ENCODE measurements at places on chromosomes 2 and 18.
A peak's percentile ranks its signal among the peaks of the same experiment; 100 is the strongest.

- DNase-seq = peak; percentile 16
These were observed 179.7 kb upstream of the ACVR2A start for GRCh38 chr2:147665105-147665504.

- DNase-seq = no peak
These were observed 13.2 kb downstream of the EPAS1 start for GRCh38 chr2:46310446-46310845.

DNA sequence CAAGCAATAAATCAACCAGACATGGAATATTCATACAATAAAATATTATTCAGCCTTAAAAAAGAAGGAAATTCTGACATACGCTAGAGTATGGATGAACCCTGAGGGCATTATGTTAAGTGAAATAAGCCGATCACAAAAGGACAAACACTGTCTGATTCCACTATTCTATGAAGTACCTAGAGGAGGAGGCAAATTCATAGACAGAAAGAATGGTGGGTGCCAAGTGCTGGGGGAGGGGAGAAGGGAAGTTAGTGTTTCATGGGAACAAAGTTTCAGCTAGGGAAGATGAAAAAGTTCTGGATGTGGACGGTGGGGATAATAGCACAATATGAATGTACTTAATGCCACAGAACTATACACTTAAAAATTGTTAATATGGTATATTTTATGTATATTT, 19.8 kb downstream of the SMAD7 start:
- no peak for DNase-seq

GRCh38 chr2:230757476-230757875, 44.8 kb downstream of the CAB39 start:
- DNase-seq = no peak

GRCh38 chr18:38313831-38314230, 748.2 kb upstream of the CELF4 start:
- no peak for DNase-seq

DNA sequence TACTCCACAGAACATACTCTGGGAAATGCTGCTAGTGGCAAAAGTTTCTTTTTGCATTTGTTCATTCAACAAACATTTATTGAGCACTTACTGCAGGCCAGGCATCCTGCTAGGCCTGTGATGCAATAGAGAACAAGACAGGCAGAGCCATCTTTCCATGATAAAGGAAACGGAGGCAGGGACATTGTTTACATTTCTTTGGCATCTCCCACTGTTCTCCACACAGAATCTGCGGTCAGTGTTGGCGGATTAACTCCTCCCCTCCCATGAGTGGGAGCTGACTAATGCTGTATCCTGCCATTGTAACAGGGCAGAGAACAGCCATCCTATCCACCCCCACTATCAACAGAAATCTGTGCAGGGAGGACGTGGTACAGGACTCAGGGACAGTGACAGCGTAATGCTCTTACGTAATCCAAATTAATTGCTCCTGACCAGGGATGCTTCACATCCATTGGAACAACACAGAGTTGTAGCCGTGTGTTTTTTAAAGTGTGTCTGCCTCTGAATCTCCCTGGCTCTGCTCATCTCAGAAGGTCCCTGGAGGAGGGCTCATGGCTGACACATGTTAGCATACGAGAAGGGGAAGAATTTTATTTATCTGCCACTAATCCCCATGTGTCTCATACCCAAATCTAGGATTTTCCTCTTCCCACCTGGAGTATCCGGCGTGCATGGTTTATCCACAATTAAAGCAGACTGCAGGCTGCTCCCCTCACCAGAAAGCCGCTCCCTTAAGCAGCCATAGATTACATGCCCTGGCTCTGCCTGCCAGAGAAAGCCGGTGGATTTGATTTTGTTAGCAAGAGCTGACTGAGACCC, 32.3 kb downstream of the STEAP3 start:
- no peak for DNase-seq

DNA sequence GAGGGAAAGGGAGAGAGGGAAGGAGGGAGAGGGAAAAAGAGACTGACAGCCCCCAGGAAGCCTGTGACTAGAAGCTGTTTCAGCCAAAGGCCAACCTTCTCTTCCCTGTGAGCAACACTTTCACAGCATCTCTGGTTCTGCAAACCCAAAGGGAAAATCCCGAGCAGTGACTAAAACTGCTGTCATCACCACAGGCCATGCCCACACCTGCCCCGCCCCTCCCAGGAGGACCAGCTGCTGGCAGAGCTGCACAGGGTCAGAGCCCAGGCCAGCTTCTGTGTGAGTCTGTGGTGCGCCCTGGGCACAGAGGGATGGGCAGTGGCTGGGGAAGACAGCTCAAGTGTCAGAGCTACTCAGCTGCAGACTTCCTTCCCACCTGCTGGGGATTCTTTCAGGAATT, 64.9 kb upstream of the OTOS start:
- DNase-seq = no peak

GRCh38 chr2:14340703-14341102, 291.8 kb upstream of the LRATD1 start:
- no peak for DNase-seq

GRCh38 chr2:231361701-231362554, 33.6 kb upstream of the B3GNT7 start:
- DNase-seq = peak; percentile 68

- DNase-seq = peak; percentile 43
These were observed 232.9 kb downstream of the GULP1 start for GRCh38 chr2:188524519-188525113.

DNA sequence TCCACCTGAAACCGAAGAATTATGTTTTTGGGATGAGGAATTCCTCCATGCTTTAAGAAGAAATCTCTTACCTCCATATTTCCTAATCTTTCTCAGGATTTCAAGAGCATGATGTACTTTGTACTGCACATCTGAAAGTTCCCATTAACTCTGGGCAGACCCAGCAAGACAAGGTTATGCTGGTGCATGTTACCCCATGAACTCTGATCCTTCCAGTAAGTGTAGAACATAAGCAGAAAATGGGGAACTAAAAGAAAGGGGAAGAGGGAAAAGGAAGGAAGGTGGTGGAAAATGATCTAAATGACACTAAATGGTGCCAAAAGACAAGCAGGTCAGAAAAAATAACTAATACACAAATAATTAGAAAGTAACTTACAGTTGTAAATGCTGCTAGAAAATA, 50.7 kb downstream of the STRN start:
- no peak for DNase-seq

- DNase-seq = peak; percentile 47
These were observed 258.3 kb downstream of the SS18 start for GRCh38 chr18:25832001-25832604.

- no peak for DNase-seq
These were observed 1123.7 kb downstream of the TDRD15 start for GRCh38 chr2:22247466-22247865.

DNA sequence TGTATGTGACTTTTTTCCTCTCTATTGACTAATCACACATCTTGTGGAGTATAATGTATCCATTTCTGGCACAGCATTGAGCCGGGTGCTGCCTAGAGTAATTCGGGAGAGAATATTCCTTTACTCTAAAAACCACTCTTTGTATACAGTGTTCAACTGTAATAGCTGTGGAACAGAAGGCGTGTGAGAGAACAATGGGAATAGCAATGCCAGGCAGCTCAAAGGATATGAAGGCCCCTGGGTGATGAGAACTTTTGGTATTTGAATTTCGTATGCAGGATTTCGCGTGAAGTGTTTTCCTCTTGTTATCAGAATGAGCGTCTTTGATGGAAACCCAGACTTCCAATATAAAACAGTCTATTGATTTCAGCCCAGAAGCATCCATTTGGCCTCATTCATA, 84.6 kb upstream of the MAP3K20 start:
- DNase-seq = no peak

- no peak for DNase-seq
These were observed 220.0 kb upstream of the CYP26B1 start for GRCh38 chr2:72367530-72368225.

GRCh38 chr2:84481702-84482101, 22.6 kb upstream of the SUCLG1 start:
- DNase-seq = no peak

GRCh38 chr2:168816369-168816768, 13.9 kb downstream of the NOSTRIN start:
- DNase-seq = no peak

- DNase-seq = no peak
These were observed 17.1 kb upstream of the B3GNT2 start for GRCh38 chr2:62178741-62179271.

- DNase-seq = no peak
These were observed 3.9 kb downstream of the INPP4A start for GRCh38 chr2:98448441-98449145.

GRCh38 chr2:67215214-67216055, 181.7 kb upstream of the ETAA1 start:
- peak; percentile 6 for DNase-seq

GRCh38 chr2:151043484-151043883, 218.2 kb downstream of the RBM43 start:
- no peak for DNase-seq

- DNase-seq = no peak
These were observed 18.6 kb upstream of the ZNF532 start for GRCh38 chr18:58845928-58846724.

DNA sequence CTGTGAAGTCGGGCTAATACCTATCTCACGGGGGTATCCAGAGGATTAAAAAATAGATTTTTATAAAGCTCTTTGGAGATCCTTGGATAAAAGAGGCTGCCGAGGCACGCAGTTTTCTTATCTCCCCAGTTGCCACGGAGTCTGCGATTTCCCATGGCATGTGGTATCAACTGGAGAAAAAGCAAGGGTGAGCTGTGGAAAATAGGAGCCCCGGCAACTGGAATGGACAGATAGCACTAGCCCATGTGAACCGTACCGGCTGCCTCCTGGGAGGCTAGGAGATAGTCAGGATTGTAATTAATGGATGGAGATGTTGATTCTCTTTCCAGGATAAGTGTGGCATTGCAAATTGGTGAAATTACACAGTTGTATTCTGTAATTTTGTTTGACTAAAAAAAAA, 407.6 kb upstream of the KCNH7 start:
- DNase-seq = no peak

- peak; percentile 66 for DNase-seq
These were observed 1.6 kb upstream of the PSTPIP2 start for GRCh38 chr18:46073474-46074331.

GRCh38 chr2:159459279-159459678, 157.1 kb downstream of the BAZ2B start:
- no peak for DNase-seq

DNA sequence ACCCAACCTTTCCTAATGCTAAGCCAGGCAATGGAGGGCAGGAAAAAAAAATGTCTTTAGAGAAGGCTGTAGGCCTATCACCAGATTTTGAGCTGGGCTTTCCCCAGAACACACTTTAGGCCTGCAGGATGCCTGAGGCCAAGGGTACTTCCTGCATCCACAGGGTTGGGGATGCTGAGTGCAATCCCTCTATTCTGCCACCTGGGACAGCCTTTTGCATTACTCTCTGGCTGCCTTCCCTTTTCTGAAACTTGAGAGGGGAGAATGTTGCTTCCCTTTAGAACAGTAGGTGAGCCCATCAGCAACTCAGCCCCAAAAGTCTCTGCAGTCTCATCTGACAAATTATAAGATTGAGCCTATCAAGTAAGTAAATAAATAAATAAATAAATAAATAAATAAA, 195.2 kb downstream of the SLC8A1 start:
- DNase-seq = peak; percentile 21

GRCh38 chr18:38174594-38174993, 609.0 kb upstream of the CELF4 start:
- DNase-seq = no peak

DNA sequence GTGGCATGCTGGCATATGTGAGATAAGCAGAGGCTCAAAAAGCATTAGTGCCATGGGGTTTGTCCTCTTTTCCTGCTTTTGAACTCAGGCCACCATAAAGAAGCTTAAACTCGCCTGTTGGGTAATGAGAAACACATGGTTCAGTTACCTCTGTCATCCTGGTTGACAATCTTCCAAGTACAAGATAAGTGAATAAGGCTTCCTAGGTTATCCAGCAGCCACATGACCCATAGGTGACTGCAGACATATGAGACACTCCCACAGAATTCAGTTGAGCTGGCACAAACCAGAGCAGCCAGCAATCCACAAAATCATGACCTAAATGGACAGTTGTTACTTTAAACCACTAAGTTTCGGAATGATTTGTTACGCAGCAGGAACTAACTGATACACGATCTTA, 97.3 kb downstream of the TACR1 start:
- no peak for DNase-seq

DNA sequence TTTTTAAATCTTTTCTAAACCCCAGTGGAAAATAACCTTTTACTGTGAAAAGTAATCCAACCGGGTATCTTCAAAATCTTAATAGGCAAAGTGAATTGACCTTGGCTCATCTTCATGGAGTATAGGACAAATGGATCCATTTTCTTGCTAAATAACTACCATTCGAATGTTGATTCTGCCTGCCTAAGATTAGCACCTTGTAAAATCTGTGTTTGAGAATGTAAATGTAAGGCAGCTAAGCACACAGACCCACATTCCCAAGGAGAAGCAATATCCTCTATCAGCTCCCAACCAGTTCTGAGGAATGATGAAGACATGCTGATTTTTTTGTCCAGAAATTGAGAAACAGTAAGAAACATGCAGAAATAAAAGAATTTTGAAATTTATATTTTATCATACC, 509.8 kb upstream of the SMIM21 start:
- no peak for DNase-seq

DNA sequence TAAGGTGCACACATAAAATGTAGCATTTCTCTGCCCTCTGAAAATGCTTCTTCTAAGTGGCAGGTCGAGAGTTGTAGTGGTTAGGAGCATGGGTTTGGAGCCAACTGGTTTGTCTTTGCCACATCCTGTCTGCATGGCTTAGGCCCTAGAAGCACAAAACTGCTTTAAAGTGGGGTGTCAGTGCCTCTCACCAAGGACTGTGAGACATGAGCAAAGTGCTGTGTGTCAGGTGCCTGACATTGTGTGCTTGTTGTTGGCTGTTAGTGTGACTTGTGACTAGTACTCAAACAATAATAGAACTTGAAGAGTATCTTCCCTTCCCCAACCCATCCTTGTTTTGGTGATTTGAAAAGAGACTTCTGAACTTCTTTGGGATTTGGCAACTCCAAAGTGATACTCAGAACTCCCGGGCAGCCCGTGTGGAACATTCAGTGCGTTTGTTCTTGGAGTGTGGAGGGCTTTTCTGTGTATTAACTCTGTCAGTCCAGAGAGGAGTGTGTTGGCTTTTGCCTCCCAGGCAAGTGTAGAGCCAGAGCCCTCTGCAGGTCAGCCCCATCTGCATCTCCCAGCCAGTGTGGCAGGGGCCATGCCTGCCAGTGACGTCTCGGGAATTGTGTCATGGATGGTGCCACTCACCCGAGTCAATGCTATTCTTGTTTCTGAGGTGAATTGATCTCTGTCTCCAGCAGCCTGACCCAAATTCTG, 5.0 kb downstream of the MGAT5 start:
- DNase-seq = peak; percentile 79

GRCh38 chr2:118954297-118955060, 12.5 kb downstream of the MARCO start:
- no peak for DNase-seq

DNA sequence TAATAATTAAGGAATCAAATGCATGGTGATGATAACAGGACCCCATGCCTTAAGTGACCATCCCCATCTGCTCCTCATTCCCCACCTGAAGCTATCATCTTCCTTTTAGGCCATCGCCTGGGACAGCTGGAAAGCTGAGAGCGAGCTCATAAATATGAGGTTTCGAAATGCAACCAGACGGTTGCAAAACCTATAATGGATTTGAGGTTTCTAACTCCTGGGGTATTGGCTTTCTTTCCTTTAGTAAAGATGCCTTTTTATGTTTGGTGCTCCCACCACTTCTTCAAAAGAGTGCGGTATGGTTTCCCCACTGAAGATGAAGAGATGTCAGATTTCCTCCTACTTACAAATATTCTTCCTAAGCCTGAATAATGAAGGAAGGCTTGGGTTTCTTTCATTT, 1589.5 kb upstream of the PIK3C3 start:
- DNase-seq = no peak
